ENCODE measurements at places on chromosomes 2 and 18.

DNA sequence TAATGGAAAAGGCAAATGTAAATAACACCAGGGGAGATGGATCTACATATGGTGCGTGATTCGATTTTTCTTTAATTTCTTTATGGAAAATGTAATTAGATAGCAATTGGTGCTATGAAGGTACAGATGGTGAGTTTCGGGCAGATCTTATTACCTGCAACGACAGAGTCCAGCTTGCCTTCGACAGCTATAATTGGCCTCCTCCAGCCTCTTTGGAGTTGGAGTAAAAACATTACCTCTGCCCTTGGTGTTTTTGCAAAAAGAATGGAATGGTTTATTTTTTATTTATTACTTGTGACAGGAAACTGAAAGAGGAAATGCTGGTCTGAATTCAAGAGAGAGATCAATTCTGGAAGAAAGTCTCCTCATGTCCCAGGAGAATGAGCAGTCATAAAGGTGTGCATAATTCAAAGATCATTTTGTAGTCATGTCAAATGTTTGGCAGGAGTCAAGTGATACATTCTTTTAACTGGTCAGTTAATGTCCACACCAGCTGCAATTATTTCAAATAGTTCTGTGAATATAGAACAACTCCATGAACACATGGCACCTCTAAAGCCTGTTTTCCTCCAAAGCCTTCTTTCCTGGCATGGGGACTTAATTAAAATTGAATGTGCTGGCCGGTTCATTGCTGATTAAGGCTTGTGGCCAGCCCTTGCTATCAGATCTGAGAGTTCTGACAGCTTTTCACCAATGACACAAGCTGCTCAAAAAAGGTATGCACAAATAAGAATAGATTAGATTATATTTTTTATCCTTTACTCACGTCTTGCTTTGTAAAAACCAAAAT is 46.9 kb upstream of the KCNH7 start:
- DNase-seq = no peak

DNA sequence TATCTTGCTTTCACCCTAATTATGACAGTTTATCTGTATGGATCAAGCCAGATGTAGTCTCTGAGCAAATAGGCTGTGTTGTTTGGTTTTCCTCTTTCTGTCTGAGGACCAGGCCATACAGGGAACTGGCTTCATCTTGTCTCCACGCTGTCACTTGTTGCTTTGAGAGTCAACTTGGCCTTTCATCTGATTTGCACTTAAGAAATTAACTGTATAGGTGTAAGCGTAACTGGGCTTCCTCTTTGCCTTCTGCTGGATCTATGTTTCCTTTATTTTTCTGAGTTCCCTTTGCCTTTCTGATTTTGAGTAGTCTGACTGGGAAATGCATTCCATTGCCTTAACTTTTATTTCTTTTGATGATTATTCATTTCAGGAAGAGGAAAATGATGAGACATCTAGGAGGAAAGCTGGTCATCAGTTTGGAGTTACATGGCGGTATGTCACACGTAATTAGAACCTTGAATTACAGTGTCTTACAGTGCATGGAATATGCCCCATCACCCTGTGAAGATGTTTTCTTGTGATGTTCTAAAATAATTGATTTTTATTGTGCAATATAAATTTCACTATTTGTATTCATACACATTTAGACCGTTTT is 17.4 kb downstream of the PTCD3 start:
- DNase-seq = no peak

DNA sequence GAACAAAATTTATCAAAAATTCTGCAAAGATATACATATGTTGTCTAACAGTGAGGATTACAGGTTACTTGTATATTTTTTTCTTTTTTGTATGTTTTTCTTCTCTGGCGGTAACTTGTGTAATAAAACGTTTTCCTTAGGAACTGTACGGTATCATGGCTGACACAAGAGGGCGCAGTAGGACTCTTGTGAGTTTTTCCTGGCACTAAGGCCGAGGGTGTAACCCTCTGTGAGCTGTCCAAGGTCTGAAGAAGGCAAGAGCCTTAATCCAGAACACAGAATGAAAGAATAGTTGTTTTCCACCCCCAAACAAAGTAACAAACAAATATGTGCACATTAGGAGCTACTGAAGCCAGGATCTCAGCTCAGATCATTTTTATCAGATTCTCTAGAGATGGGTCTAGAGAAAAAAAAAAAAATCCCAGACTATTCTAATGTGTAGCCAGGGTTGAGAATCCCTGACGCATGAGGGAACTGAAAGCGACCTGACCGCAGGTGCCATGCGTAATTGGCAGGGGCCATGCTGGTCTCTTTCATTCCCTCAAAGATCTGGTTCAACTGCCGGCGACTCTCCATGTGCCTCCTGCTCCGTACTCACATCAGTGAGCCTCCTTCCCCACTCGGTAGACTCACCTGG is 27.0 kb downstream of the TMEM200C start:
- peak; percentile 66 for DNase-seq

- no peak for DNase-seq
Observed at GRCh38 chr2:238286987-238287736, 1.2 kb downstream of the PER2 start.

DNA sequence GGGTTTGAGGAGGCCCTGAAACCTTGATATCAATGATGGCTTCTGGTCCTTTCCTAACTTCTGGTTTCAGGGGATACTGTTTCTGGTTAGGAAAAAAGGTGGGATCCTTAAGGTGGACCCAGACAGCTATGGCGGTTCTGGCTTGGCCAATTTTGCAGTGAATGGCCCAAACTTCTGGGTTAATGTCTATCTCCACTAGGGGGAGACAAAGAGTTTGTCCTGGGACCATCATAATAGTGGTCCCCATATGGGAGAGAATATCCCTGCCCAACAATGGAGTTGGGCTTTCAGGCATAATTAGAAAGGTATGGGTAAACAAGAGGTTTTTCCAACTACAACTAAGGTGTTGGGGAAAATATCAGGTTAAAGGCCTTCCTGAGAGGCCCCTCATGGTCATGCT is 273.5 kb downstream of the CALCRL start:
- DNase-seq = no peak

DNA sequence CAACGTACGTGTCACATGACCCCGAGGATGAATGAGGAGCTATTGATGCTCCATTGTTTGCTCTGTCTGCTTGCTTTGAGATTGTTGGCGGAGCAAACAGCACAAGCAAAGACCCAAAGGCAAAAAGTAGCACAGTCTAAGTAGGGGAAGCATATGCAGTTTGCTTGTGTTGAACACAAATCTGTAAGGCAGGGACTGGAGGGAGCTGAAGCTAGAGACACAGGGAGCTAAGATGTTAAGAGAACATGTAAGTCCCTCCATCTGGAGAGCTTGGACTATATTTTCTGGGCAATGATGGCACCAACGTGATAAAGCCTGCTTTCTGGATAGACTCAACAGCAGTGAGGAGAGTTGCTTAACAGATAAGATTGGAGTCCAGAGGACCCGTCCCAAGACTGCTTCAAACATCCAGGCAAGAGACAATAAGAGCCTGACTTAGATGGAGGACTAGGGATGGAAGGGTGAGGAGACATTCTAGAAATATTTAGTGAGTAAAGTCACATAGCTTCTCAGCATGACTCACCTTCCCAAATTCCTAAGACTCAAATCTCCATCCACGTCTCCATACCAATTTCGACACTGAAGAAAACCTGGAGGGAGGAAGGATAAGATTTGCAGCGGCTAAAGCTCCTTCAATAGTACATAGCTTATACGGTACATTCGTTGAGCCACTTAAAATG is 88.1 kb upstream of the KLF7 start:
- DNase-seq = no peak

GRCh38 chr2:159539701-159540100 is 76.6 kb downstream of the BAZ2B start:
- no peak for DNase-seq

DNA sequence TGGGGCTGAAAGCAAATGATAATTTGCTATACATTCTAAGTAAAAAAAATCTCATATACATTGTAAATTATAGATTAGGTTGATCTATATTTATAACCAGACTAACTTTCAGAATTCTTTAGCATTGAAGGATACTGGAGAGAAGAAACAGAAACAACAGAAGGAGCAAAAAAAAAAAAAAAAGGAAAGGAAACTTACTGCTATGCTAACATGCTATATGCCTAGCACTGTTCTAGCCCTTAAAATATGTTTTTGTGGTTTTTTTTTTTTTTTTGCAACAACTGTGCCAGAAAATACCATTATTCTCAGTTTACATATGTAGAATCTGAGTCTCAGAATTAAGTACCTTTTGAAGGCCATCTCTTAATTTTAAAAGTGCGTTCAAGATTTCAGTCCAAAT is 204.9 kb upstream of the MC4R start:
- DNase-seq = no peak

- DNase-seq = no peak
Observed at GRCh38 chr2:146489386-146489785, 1355.4 kb upstream of the ACVR2A start.

- no peak for DNase-seq
Observed at GRCh38 chr2:190973726-190974628, 40.0 kb downstream of the STAT1 start.

GRCh38 chr2:134536296-134536695 is 182.5 kb downstream of the TMEM163 start:
- peak; percentile 16 for DNase-seq

DNA sequence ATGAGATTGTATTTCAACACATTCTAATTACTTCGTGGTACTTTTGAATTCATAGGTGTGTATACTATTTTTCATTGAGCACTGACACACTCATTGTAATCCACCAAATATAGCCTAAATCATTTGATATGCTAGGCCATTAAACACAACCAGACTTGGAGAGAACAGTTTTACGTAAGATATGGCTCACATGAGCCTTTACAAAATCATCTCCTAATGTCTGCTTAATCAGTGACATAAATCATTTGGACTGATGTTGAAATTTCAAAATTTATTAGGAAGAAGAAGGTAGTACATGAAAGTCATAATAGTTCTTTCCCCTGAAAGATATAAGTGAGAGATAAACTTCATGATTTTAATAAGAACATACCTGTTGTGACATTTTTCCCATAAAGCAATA is 550.2 kb upstream of the LINC00305 start:
- no peak for DNase-seq

DNA sequence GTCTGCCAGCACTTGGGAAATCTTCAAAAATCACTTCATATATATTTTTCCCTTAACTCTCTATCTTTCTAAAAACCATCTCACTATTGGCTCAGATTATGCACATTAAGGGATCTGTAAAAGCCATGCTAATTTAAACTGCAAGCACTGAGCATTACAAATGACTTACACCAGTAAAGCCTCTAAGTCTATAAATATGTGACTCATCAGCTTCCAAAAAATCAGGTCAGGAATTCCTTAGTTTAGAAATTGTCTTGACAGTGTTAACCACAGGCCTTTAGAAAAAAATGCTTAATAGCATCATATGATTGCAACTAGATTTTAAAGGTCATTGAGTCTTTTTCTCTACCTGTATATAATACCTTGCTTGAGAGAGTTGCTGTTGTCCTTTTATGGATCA is 1113.6 kb upstream of the PIK3C3 start:
- no peak for DNase-seq

Measured in upper lobe of left lung (tissue), 6 donors.